CD4-positive, alpha-beta T cell treated with Interleukin-17A for 1 hour (primary cell): ENCODE measurements at places on chromosomes 1 and 21.
A peak's percentile ranks its signal among the peaks of the same experiment; 100 is the strongest.

DNA sequence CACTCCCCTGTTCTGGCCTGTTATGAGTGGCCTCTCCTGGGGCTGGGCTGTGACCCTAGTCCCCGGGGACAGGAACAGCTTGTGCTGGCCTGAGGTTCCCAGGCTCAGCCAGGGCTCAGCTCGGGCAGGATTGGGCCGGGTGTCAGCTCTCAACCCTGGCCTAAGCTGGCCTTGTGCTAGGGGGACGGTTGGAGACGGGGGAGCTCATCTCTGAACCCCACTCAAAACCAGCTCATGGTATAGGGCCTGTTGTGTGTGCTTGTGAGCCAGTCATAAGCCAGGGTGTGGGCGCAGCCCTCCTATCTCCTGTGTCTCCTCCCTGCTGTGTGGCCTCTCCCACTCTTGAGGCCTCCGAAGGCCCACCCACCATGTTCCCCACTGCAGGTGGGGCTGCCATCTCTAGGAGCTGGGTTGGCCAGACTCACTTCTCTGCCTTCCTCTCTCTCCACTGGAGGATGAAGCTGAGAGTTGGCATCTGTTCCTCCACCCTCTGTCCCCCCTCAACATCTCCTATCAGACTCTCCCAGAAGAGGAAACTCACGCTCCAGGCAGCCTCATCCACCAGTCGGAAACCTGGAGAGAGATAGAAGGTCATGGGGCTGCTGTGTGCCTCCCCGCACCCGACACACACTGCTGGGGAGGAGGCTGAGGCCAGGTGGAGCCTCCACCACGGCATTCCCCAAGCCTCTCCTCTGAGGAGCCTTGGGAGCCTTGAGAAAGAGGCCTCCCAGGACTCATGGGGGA is 1.4 kb downstream of the PEAR1 start:
- DNase-seq = no peak

GRCh38 chr1:155083865-155084721 is 5.5 kb downstream of the EFNA3 start:
- DNase-seq = peak; percentile 31

DNA sequence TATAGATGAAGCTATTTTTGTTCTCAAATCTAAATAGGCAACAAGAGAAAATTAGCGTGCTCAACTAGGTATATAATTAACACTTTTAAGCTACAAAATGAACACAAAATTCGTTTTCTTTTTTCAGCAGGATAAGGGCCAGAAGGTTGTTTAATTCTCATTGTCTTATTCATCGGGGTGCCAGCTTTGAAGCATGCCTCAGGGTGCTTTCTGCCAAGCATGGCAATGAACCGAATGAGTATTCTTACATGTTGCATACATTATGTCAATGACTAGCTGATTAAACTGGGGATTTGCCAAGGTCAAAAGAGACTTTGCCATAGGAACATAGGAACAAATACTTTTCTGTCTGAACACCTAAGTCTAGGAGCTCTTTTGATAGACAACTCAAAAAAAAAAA is 102.0 kb upstream of the MAP1LC3C start:
- no peak for DNase-seq

DNA sequence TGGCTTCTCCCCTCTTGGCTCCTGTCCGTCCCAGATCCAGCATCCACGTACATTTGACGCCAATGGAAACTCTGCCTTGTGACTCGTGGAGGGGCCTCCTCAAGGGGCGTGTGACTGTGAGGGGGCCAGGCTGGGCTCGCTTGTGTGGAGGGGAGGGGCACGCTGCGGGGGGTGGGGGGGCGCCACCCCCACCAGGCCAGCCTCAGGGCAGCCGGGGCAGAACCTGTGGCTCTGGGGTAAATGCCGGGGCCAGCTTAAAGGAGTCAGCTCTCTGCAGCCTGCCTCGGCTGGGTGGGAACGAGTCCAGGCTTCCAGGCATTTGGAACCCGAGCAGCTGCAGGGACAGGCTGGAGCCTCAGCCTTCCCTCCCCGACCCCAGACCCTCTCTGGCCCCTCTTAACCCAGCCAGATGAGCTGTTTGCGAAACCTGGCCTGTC is 94.1 kb downstream of the SIK1 start:
- no peak for DNase-seq

DNA sequence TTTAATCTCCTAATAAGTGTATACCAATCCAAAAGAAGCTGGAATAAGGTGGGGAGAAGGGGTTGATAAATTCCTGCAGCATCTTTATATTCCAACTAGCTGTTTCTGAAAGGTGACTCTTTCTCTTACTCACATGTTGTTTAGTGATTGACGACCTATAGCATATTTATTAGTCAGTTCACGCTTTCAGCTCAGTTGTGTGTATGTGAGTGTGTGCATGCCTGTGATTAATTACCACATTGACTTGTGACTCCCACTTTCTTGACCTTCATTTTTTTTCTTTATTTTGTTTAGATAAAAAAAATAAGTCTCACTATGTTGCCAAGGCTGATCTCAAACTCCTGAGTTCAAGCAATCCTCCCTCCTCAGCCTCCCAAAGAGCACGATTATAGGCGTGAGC is 44.4 kb downstream of the ATP2B4 start:
- DNase-seq = no peak

GRCh38 chr1:75614399-75614756 is 3.5 kb upstream of the SLC44A5 start:
- DNase-seq = no peak

DNA sequence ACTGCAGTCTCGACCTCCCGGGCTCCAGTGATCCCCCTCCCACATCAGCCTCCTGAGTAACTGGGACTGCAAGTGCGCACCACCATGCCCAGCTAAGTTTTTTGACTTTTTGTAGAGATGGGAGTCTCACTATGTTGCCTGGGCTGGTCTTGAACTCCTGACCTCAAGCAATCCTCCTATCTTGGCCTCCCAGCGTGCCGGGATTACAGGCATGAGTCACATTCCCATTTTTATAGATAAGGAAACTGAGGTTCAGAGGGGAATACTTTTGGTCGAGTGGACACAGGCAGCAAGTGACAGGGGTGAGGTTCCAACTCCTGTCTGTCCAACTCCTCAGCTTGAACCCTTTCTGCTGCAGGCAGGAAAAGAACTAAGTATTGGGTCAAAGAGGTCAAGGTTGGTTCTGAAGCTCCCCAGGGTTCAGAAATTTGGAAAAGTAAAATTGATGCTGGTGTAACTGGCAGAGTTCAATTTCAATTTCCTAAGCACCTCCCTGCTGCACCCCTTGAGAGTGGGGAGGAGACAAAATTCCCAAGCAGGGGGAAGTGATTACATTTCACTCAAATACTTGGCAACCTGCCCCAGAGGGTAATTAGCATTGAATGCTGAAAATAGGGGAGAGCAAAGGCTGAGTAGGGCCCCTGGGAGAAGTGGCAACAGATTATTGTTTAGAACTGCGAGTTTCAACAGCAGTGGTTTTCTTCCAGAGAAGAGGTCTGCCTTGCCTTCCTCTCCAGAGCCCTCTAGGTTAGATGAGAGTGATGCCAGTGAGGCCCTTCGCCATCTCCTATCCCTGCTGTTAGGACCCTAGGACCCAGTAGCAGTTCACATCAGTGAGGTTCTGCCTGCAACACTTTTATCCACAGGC is 17.5 kb upstream of the ALPL start:
- DNase-seq = no peak

- DNase-seq = no peak
These were observed 145.2 kb downstream of the FOXD2 start for GRCh38 chr1:47582891-47583608.

DNA sequence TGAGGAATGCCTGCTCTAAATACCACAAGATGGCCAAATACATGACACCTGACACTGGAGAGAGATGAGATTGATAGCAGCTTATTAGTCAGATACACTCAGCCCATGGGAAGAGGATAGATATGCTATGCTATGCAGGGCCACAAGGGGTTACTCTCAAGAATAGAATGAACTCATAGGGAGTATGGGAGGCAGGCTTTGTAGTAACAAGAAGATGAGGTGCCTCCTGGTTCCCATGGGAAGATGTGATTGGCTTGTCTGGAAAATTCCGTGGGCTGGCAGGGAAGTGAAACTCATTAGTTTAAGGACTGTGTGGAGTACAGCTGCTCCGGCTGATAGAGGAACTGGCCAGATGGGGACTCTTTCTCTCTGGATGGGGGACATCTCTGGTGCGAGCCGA is 16.5 kb downstream of the CCDC30 start:
- DNase-seq = no peak
